ENCODE measurements at places on chromosomes 1 and 21.
A peak's percentile ranks its signal among the peaks of the same experiment; 100 is the strongest.

GRCh38 chr1:111471012-111471411 lies 2.8 kb upstream of the C1orf162 start:
- no peak for DNase-seq

DNA sequence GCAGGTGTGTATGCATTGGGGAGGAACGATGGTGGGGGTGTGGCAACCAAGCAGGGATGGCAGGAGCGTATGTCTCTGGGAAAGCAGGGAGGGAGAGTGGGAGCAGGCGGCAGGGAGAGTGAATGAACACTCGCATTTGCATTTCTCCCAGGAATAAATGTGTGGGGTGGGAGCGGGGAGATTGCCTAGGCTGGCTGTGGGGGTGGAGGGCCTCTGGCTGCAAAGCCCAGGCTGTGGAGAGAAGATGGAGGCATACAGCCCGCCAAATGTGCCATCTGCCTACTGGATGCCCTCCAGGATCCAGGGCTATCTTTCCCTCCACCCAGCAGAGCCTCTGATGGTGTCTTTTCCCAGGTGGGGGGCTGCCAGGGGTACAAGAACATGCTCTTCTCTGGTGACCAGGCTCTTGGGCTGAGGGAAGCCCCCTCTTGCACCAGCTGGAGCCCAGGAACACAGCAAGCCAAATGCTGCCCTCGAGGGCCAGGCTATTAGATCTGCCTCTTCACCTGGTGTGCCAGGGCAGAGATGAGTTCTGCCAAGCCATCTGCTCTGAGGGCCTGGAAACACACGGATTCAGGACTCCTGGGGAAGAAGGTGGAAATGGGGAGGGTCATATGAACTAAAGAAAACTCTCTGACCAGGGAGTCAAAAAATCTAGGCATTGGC lies 1.7 kb upstream of the OPTC start:
- DNase-seq = no peak

DNA sequence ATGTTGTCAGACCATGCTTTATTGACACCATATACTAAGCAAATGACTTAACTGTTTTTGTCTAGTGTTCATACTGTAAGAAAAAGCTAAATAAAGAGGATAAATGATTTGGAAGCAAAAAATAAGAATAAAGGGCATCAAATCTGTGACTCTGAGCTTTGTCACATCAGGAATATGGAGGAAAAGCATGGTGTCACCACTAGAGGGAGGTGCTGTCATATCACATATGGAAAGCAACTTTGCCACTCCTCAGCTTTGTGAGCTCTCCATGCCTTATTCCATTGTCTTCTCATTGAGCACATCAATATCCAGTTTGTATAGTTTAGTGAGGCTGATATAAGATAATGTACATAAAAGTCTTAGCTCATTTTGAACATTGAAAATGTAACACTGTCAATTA lies 20.8 kb upstream of the GBP1 start:
- no peak for DNase-seq

DNA sequence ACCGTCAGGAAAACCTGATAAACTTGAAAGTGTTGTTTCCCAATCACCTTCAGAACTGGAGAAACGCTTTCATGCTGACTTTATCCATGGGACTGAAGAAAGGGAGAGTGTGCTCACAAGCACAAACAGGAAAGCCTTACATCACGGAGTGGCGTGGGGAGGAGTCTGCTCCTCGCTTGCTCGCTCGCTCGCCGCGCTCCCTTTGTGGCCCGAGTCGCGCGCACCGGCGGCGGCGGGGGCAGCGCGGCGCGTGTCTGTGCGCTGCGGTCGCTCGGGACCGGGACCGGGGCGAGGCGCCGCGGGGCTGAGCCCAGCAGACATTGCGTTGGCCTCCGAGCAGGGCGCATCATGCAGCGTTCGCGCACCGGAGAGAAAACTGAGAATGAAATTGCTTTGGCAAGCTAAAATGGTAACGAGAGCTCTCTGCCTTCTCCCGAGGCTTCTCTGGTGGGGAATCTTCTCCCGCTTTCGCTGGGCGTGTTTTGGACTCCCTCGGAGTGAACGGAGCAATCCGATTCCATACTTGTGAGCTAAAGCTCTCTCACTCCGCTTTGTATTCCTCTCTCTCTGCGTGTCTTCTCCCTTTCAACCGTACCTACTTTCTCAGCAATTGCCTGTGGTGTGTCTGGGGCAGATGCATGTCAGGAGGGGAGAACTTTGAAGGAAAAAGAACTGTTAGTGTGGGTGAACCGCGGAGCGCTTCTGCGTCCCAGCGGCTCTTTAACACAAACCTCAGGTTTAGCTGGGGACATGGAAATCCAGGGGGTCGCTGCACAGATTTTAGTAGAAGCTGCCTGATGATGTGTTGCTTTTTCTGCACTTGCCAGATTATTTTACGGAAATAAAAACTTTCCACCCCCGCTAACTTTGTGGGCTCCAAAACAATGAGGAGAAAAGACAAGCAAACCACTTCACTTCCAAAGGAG lies at the start of gene RGL1:
TSS of gene RGL1 (plus strand) at position 205 of the 926 bp plus-strand sequence. CDS start at position 383, 178 bp downstream.
- DNase-seq = peak; percentile 49

GRCh38 chr1:18575620-18576019 lies 55.0 kb upstream of the PAX7 start:
- DNase-seq = peak; percentile 93

- no peak for DNase-seq
Observed at GRCh38 chr1:208273386-208274017, 29.3 kb upstream of the PLXNA2 start.

DNA sequence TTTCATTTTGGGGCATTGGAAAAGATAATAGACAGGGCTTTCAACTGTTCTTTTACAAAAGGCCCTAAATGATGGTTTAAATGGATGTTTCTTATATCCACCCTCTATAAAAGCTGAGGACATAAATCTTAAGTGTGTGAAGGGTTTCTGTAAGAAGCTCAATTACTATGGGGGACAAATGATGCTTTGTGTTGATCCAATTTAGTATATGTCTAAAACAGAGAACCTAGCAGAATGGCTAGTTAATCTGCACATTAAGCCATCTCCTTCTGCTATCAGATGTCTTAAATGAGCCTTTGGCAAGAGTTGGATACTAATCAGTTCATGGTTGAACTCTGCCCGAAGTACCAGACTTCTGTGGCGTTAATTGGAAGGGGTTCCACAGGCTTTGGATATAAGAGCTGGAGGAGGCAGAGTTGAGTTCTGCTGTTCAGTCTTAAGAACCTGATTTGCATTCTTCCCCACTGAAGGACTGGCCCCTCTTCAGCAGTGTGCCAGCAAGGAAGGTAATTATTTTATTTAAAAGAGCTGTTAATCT lies 43.1 kb downstream of the PTGFRN start:
- DNase-seq = no peak

- no peak for DNase-seq
Observed at GRCh38 chr1:7470904-7471638, 300.0 kb upstream of the VAMP3 start.

DNA sequence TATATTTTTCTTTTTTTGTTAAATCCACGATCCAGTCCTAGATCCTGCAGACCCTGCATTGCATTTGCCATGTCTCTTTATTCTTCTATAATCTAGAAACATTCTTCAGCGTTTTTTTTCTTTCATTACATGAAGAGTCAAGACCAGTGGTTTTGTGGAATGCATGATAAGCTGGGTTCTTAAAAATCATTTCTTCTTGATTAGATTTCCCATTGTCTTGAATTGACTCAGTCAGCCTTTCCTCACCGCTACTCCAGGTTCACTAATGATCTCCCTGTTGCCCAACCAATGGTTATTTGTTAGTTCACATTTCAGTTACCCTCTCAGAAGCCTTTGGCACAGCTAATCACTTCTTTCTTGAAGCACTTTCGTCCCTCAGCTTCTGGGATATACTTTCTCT lies 25.2 kb downstream of the CHD1L start:
- no peak for DNase-seq
